ENCODE measurements at places on chromosomes 3 and 15.

- DNase-seq, result no peak
Measured at GRCh38 chr3:133722935-133723334, 23.3 kb upstream of the TF start.

- no peak for DNase-seq
Measured at GRCh38 chr15:74227968-74228722, 8.0 kb upstream of the CCDC33 start.

- DNase-seq, result no peak
Measured at GRCh38 chr15:76390571-76390970, 54.0 kb downstream of the ISL2 start.

DNA sequence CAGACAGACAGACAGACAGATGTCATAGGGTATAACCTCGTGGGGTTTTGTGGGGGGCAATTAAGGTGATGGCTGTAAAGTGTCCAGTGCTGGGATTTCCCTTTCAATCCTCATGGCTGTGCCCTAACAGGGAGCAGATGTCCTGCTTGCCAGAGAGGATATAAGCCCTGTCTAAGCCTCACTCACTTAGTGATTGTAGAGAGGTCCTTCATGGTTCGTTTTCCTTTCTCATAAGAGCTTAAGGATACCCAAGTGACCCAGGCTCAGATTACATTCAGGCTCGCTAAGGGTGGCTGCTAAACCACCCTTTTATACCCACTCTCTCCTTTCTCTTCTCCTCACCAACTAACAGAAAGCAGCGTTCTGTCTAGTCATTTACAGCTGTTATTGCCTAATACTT is 19.2 kb downstream of the LYSMD2 start:
- DNase-seq, result no peak

DNA sequence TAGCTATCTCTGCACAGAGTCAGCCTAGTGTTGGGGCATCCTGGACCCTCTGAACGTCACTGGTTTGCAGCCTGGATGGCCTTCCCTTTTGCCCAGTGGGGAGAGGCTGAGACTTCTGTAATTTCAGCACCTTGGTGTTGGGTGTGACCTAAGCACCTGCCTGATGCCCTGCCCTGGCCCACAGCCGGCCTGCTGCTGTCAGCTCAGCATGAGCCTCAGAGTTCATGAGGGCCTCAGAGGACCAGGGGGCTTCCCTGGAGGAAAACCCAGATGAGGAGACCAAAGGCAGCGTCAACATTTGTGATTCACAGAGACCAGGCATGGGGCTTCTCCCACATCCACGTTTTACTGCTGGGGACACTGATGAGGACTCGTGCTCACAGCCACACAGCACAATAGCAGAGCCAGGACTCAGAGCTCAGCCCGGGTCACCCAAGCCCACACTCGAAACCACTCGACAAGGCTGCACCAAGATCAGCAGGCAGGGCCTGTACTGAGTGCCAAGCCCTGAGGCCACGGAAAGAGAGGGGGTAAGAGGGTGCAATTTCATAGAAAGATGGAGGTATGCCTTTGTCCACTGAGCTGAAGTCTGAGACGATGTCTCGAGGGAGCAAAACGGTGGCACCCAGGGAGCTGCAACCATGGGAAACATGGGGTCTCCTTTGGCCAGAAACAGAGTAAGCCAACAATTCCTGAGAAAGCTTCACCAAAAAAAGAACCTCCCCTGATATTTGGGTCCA is 9.9 kb upstream of the GP9 start:
- no peak for DNase-seq

GRCh38 chr3:77536038-77536775 is 496.3 kb downstream of the ROBO2 start:
- no peak for DNase-seq

DNA sequence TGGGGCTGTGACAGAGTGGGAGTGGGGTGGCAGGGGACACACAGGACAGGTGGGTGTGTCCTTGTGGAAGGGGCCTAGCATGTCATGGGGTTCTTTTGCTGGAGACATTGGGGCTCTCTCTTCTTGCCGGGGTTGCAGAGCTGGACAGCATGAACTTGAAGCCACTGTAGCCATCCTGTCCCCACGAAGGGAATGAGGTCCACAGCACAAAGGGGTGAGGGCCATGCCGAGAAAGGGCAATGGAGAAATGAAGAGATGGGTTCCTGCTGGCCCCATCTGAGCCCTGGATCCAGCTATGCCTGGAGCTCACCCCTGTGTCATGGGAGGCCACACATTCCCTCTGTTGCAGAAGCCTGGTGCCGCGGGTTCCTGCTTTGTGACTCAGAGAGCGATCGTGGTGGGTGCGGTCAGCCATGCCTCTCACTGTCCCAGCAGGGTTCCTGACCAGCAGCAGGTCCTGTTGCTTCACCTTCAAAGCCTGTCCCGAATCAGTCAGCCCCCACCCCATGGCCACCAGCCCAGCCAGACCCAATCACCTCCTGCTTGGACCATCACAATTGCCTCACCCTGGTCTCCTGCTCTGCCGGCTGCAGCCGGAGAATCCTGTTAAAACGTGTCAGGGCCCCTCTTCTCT is 50.0 kb downstream of the DNAJB8 start:
- no peak for DNase-seq

GRCh38 chr3:66115858-66116654 is 77.3 kb upstream of the MAGI1 start:
- DNase-seq, result no peak

- no peak for DNase-seq
Measured at GRCh38 chr3:117480525-117480924, 770.9 kb downstream of the TUSC7 start.

- DNase-seq, result no peak
Measured at GRCh38 chr3:54793171-54793570, 134.7 kb downstream of the LRTM1 start.

Measured in omental fat pad (tissue), 4 donors.